ENCODE measurements at places on chromosomes 4 and X.

- DNase-seq, result no peak
Observed at GRCh38 chr4:3331511-3332394, 38.9 kb downstream of the RGS12 start.

GRCh38 chr4:29553846-29554245 is 1166.3 kb upstream of the PCDH7 start:
- DNase-seq, result no peak

DNA sequence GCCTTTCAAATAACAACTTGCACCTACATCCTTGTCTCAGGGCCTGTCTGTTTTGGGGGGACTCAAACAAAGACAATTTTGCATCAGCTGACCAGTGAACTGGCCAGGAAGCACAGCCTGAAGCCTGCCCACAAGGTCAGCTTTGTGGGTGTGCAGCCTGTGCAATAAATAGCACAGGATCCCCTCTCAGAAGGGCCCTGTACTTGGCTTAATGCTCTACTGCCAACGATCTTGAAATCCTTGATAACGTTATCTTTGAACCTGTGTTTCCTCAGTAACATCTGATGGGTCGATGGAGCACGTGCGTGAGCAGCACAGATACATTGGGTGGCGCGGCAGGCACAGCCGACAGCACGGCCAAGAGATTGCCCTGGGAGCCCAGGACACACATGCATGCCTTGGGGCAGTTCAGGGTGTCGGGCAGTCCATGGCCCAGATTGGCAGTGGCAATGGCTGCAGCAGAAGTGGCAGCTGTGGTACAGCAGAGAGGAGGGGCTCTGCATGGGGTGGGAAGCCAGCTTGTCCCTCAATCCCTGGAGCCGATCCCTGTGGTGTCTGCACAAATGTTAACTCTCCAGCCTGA is 58.8 kb upstream of the ATP6AP2 start:
- no peak for DNase-seq

GRCh38 chr4:101790521-101791181 is at the start of gene BANK1:
Gene BANK1, plus strand, starts transcription at chr4:101790730. Its CDS starts 151 bp downstream, at chr4:101790881.
- DNase-seq, result peak; percentile 2

GRCh38 chrX:68696267-68696990 is 49.0 kb downstream of the STARD8 start:
- DNase-seq, result no peak

DNA sequence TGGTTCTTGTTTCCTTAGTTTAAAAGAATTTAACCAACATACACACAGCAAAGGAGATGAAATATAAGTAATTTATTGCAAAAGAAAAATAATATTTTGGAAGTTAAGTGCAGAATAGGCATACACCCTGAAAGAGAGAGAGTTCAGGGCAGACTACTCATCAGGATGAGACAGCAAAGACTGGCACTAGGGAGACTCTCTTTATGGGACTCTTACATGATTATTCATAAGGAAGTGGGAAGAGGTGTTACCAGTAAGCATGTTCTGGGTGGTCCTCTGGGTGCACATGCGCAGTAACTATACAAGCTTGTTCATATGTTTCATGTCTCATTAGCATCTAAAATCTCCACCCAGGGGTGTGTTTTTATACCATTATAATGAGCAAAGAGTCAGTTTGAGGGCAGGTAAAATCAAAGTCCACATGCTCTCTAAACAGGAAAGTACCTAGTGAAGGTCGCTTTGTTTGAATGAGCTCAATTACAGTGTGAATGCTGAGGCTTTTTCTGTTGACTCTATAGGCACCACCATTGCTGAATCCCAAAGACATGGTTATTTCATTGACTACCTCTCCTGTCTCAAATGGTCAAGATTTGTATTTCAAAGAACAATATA is 38.2 kb upstream of the PRDM5 start:
- no peak for DNase-seq

GRCh38 chr4:113148925-113149324 is 99.5 kb downstream of the ANK2 start:
- no peak for DNase-seq

DNA sequence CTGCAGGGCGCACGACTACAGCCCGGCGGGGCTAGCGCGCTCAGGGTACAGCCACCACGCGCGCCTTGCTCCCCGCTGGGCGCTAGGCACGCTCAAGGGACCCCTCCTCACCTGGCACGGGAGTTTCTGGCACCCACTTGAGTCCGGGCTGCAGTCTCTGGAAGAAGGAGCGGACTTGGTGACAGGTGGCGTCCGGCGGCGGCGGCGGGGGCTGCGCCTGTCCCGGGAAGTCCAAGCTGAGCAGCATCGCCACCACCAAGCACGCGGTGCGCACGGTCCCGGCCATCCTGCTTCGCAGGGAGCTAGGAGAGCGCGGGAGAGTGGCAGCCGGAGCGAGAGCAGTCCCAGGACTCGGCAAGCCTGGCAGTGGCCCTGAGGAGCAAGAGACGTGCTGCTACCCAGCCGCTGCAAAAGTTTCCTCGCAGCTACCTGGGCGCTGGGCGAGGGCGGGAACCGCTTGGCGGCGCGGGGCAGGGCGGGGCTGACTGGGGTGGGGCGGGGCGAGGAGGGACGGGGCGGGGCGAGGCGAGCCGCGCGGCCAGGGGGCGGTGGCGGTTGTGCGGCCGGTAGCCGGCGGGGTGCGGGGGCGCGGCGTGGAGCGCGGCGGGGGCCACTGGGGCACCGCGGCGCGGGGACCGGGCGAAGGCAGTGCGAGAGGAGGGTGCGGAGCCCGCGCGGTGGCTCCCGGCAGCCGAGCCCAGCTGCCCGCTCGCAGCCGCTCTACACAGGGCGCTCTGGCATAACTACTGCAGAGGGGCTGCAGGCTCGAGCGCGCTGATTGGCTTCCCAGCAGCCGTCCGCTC is at the start of gene GPC3:
Gene GPC3 (minus strand): TSS at position 431 of the 803 bp plus-strand sequence.
- DNase-seq, result peak; percentile 12

- no peak for DNase-seq
Observed at GRCh38 chr4:163810755-163811154, 316.3 kb downstream of the TMA16 start.

DNA sequence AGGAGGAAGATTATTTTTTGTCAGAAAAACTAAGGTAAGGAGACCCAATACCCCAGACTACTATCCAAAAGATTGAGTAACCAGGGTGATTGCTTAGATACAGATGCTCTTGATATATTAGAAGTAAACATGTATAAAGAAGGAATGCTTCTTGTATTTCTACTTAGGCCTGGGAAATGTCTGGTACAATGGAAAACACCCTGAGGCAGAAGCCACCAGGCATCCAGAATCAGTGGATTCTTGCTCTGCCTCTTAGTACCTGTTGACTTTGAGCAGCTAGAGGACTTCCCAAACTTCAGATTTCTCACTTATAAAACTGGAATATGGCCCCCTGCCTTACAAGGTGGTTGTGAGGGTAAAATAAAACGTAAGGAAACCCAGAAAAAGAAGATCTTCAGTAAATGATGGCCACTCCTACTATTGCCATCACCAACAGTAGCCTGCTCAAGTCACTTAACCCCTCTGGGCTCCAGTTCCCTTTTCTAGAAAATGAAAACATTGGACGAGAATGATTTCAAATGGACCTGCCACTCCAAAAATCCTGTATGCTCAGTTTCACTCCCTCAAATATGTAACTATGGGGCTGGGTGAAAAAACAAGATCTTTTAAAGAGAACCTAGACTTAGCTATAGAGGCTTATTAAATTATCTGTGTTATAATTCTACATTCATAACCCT is 56.6 kb downstream of the AMELX start:
- DNase-seq, result no peak
